CD14-positive monocyte (primary cell): ENCODE measurements at places on chromosomes 4 and X. TPM values are rescaled to one million over a fixed set of nuclear protein-coding genes. Genes with fewer than 3 reads are reported as not detected.
A peak's percentile ranks its signal among the peaks of the same experiment; 100 is the strongest.

ASB5 gene
- polyA plus RNA-seq = not detected in 2 replicates

PAGE2B gene
- polyA plus RNA-seq = not detected

RBM3 gene
- 203 TPM for polyA plus RNA-seq

NLRP2B gene
- polyA plus RNA-seq = not detected

GRCh38 chr4:139672215-139672614 lies 6.6 kb downstream of the MGST2 start:
- H3K36me3 ChIP-seq = no peaks in the 10 kb centered on the region
- no peak for DNase-seq
- no peak overlapping the region for H3K27ac ChIP-seq
- no peaks in the 10 kb centered on the region for H3K27me3 ChIP-seq

- no peak overlapping the region for H3K27ac ChIP-seq
- no peak overlapping the region for H3K4me3 ChIP-seq
- H3K27me3 ChIP-seq = no peaks in the 10 kb centered on the region
- DNase-seq = no peak
- peaks cover 6% of the 10 kb centered on the region for H3K4me1 ChIP-seq
Measured at GRCh38 chr4:26013629-26014028, 99.6 kb downstream of the SMIM20 start.

DNA sequence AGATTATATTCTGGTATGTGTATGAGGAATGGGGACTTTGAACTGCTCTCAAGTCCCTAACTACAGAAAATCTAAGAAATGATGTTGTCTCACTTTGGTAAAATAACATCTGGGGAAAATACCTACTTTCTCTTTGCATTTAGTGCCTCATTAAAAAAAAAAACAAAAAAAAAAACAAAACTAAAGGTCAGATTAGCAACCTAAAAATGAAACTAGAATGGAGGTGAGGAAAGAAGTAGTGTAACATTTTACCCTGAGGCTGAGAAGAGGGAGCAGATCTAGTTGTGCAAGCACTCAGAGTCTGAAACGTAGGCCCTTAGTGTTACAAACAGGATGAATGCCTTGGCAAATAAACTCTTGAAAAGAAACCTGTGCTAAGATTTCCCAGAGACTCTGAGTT lies 56.0 kb downstream of the VGLL1 start:
- H3K4me3 ChIP-seq = no peak overlapping the region
- no peaks in the 10 kb centered on the region for H3K36me3 ChIP-seq
- no peak overlapping the region for H3K27ac ChIP-seq
- DNase-seq = no peak
- peaks cover 4% of the 10 kb centered on the region for H3K27me3 ChIP-seq

DNA sequence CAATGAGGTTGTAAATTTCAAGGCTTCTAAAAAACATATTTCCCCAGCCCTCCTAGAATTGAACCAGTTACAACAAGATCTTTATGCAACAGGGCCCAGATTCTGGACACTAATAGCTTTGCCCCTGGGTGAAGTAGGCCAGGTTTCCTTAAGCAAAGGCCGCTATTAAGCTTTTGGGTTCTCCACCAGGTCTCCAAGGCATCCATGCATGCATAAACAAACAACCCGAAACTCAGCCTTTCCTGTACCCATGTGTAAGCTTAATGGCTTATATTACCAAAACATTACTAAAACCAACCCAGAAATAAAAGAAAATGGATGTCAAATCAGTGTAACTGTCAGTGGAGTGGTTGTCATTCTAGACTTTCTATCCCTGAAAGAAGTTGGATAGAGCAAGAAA lies 137.1 kb downstream of the ARHGAP6 start:
- no peak overlapping the region for H3K27ac ChIP-seq
- no peaks in the 10 kb centered on the region for H3K27me3 ChIP-seq
- no peak overlapping the region for H3K4me3 ChIP-seq
- H3K4me1 ChIP-seq = no peaks in the 10 kb centered on the region

GRCh38 chr4:68732653-68733466 lies 62.4 kb upstream of the UGT2B15 start:
- no peaks in the 10 kb centered on the region for H3K27me3 ChIP-seq
- DNase-seq = no peak
- H3K27ac ChIP-seq = no peak overlapping the region
- H3K4me1 ChIP-seq = no peaks in the 10 kb centered on the region
- no peak overlapping the region for H3K4me3 ChIP-seq
- H3K36me3 ChIP-seq = no peaks in the 10 kb centered on the region

DNA sequence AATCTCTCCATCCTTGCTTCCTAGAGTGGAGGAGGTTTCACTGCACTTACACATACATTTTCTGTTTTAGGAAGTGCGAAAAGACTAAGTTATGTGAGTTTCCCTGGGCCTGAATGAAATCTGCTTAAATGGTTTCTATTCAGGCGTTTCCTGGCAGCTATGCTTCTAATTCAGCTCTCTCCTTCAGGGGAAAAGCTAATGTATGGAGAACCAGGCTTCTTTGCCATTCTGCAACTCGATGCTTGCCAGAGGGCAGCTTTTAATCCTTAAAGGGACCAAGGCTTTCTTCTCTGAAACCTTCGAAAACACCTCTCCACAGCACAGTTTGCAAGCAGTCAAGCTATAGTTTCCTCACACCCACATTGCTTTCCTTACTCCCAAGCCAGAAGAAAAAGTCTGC lies 89.5 kb upstream of the ARX start:
- no peaks in the 10 kb centered on the region for H3K36me3 ChIP-seq
- H3K4me3 ChIP-seq = no peak overlapping the region
- DNase-seq = no peak
- no peak overlapping the region for H3K27ac ChIP-seq

DNA sequence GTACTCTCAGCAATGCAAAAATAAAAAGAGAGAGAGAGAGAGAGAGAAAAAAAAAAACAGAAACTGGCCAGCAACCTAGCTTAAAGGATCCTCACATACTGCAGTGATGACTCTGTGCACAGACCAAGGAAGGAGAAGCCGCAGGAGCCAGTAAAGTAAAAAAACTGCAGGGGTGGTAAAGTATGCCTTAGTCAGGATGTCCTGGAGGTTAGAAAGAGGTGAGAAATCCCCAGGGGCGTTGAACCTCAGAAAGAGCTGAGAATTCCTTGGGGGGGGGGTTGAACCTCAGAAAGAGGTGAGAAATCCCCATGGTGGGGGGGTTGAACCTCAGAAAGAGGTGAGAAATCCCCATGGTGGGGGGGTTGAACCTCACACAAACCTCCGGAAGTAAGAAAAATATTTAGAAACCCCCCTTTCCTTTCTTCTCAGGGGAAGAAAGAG lies 48.0 kb downstream of the MAGEA9 start:
- H3K36me3 ChIP-seq = no peaks in the 10 kb centered on the region
- H3K4me1 ChIP-seq = no peaks in the 10 kb centered on the region
- DNase-seq = no peak

DNA sequence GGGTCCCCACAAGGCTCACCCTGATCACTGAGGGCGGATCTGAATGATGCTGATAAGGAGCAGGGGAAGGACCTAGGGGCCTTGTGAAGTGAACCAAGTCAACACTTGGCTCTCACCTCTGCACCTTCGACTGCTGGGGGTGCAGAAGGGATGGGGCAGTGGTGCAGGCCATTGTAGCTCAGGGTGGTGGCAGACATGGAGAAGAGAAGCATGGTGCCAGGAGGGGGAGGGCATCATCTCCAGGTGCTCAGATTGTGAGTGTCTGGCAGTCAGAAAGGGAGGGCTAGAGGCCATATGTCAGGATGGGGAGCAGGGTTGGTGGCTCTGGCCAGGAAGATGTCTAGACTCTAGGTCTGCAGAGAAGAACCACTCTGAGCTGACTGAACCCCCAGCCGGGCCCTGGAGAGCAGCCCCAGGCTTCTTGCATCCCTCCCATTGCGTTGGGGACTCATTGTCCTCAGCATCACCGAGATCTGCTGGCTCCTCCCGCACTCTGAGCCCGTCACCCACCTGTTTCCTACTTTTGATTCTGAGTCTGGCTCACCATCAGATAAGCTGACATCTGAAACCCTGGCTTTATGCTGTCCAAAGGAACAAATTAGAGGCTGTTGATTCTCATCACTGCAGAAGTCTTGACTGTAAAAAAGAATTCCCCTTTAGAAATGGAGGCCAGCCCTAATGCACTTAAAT lies 3.8 kb downstream of the APLN start:
- peaks cover 6% of the 10 kb centered on the region for H3K27me3 ChIP-seq
- H3K36me3 ChIP-seq = no peaks in the 10 kb centered on the region
- no peak overlapping the region for H3K4me3 ChIP-seq
- DNase-seq = no peak

DNA sequence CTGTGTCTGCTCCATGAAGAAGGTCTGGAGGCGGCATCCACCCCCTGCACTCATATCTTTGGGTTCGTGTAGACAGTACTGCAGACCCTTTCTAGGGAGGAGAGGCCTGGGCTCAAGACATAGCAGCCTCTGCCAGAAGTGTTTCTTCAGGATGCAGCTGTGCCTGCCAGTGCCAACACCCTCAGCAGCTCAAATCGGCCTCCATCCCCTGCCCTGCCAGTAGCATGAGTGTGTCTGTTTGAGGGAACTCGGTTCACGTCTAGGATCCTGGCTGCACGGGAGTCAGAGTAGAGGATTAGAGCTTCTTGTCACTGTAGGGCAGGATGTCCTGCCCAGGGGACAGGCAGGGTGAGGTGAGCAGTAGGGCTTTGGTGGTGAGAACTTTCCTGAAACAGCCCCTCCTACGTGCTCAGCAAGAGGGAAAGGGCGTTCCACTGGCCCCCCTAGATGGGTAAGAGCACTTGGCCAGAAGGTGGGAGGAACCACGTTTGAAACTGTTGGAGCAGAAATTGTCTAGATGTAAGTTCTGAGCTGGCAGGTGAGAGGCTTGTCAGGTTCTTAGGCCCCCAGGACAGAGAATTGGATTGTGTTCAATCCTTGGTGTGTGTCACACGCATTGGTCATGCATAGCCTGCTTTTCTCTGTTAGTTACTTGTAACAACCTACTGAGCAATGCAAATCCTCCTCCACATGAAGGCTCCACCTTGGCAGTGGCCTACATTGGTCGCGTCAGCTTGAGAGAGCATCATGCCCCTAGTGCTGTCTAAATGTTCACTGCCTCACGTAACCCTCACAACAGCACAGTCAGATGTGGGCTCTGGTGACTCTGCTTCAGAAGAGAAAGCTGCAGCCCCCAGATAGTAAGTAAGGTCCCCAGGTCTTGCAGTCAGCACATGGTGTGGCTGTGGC lies 25.8 kb upstream of the FAM193A start:
- peaks cover 95% of the 10 kb centered on the region for H3K36me3 ChIP-seq
- peak overlapping the region; percentile 27 for H3K27ac ChIP-seq
- H3K4me1 ChIP-seq = no peaks in the 10 kb centered on the region
- no peak overlapping the region for H3K4me3 ChIP-seq
- no peaks in the 10 kb centered on the region for H3K27me3 ChIP-seq

DNA sequence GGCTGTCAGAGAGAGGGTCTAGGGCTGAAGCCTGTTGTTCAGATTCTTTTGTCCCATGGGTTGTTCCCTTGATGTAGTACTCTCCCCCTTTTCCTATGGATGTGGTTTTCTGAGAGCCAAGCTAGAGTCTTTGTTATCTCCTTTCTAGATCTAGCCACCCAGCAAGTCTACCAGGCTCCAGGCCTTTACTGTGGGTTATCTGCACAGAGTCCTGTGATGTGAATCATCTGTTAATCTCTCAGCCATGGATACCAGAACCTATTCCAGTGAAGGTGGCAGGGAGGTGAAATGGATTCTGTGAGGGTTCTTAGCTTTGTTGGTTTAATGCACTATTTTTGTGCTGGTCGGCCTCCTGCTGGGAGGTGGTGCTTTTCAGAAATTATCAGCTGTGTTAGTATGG lies 109.5 kb downstream of the PRR32 start:
- H3K4me3 ChIP-seq = no peak overlapping the region
- no peak for DNase-seq

DNA sequence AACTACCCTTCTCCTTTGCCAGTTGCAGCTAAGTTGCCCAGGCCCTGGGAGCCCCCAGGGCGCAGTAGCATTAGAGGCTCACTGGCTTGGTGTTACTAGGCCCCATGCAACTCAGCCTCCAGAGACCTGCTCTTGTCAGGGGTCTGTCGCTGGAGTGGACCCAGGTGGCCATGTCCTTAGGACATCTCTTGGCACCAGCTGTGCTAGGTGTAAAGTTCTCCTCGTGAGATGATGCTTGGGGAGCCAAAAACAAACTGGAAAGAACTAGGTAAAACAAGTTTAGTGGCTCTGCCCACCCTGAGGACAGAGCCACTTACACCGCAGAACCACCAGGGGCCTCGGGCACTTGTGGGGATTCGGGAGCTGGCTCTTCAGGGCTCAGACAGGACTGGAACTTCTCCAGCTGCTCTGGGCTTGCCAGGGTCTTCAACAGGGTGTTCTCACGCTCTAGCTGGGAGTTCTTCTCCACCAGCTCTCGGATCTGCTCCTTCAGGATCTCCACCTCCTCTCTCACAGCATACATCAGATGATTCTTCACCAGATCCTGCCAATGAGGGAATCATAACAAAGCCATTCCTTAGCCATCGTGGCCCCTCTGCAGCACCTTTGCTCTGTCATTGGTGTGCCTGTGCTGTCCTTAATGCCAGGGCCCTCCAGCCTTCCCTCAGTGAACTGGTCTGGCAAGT lies 61.2 kb downstream of the TSC22D3 start:
- H3K36me3 ChIP-seq = peaks cover 30% of the 10 kb centered on the region
- peak; percentile 9 for DNase-seq
- no peaks in the 10 kb centered on the region for H3K27me3 ChIP-seq
